ENCODE measurements at places on chromosomes 4 and X. TPM values are rescaled to one million over a fixed set of nuclear protein-coding genes. Genes with fewer than 3 reads are reported as not detected.

The CWH43 gene
- total RNA-seq = not detected

The HSFX1 gene
- 0.84 TPM for total RNA-seq

The GRID2 gene
- not detected for total RNA-seq

The REPS2 gene
- total RNA-seq = 0.36 TPM

The MAGEH1 gene
- total RNA-seq = 14.0 TPM

The VCX3A gene
- not detected for total RNA-seq

The PCYT1B gene
- 0.09 TPM for total RNA-seq

The CASP3 gene
- 71.2 TPM for total RNA-seq

The TBC1D8B gene
- 0.32 TPM for total RNA-seq

The SH3D19 gene
- not detected for total RNA-seq

Measured in T-helper 2 cell treated with Interferon-gamma antibody and Interleukin-4, amounts not matched to agents 100 ng/mL and 5 ng/mL, for 36 hours (primary cell).